ENCODE measurements at places on chromosomes 12 and 14.

GRCh38 chr12:3684449-3685051 is 68.4 kb downstream of the CRACR2A start:
- DNase-seq = no peak

GRCh38 chr14:67784244-67784823 is 32.1 kb downstream of the ZFYVE26 start:
- no peak for DNase-seq

GRCh38 chr14:105431256-105431655 is 11.6 kb downstream of the MTA1 start:
- no peak for DNase-seq

GRCh38 chr12:18718462-18718861 is 19.4 kb downstream of the PLCZ1 start:
- DNase-seq = no peak

DNA sequence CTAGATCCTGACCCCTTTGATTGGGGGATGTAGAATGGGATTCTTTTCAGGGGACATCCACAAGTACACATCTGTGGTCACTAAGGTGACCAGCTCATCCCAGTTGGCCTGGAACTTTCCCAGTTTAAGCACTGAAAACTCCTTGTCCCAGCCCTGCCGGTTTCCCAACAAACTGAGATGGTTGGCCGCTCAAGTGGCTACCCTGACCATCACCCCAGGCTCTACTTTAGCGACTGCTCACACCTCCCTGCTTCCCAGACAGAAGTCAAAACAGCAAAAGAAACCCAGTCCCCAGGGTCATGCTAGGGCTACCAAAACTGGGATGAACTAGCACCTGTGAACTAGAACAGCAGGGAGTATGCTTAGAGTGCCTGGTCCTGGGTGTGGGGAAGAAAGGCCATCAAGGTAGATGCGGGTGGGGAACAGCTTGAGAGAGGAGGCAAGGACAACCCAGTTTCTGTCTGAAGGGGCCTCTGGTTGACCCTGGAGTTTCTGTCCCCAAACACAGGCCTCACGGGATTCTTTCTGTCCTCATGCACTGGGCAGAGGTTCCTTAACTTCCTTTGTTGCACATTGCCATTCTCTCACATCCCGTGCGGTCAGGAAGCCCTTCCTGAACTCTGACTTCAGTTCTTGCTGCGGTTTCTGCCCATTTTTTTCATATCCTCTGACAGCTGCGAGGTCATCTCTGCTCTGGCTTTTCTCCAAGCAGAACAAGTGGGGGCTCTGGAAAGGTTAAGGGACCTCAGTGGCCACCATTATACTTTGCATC is 1.6 kb downstream of the LTB4R start:
- DNase-seq = peak; percentile 17

- no peak for DNase-seq
Measured at GRCh38 chr12:57168058-57168457, 20.6 kb upstream of the LRP1-AS start.

DNA sequence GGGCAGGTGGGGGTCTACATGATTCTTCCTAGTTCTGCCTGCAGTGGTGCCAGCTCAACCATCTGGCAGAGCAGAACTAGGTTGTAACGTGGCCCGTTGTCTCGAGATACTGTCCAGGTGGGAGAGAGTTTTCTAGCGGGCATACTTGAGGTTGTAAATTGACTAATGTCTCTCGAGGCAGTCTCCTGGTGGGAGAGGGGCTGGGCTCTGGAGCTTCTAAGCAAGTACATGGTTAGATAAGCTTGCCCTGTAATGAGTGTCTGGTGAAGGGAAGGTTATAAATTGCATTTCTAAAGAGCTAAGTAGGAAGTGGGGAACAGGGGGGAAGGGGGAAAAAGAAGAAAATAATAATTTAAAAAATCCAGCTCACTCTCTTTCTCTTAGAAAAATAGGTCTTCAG is 18.1 kb downstream of the BDKRB1 start:
- DNase-seq = no peak

DNA sequence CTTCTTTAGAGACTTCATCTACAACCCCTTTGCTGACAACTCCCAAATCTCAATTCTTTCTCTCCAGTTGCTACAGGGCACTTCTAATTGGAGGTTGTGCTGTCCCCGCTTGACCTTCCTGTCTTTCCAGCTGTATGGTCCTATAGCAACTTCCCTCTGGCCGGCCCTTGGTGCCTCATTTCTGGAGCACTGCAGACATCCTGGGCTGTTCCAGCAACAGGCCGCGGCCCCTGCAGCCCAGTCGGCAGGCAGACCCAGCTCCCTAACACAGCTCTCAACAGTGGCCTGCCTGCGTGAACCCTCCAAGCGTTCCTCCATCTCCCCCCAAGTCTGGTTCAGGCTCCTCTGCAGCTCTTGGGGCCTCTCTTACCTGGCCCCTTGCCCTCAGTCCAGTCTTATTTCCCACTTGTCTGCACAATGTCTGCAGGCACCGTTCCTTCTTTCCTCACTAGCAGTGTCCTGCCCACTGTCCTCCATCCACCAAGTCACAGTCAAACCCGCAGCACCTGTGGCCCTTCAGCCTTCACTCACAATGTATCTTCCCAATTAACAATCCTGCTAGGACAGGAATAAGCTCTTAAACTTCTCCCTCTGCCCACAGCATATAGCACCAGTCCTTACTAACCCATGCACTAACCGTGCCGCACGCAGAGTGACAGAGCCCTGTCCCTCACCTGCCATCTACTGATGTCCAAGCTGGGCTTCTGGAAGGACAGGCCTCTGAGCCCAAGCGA is 1.6 kb upstream of the EML1 start:
- no peak for DNase-seq

DNA sequence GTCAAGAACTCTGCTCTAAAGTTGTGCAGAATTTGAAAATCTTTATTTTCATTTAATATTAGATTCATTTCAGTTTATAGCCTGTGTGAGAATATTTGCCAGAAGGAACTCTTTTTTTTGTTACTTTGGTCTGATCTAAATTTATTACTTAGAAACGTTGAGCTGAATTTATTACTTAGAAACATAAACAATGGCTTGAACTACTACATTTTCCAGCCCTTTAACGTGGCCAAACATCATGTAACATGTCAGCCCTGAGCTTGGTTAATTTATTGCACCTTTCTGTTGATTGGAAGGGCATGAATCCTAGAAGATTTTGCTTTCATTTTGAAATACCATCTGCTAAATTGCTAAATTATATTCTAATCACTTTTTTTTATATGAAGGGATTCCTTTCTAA is 241.4 kb downstream of the TMEM117 start:
- DNase-seq = no peak

GRCh38 chr14:48546996-48547395 is 871.6 kb upstream of the MDGA2 start:
- DNase-seq = no peak

- no peak for DNase-seq
Measured at GRCh38 chr12:100688451-100688864, 106.1 kb upstream of the ANO4 start.

DNA sequence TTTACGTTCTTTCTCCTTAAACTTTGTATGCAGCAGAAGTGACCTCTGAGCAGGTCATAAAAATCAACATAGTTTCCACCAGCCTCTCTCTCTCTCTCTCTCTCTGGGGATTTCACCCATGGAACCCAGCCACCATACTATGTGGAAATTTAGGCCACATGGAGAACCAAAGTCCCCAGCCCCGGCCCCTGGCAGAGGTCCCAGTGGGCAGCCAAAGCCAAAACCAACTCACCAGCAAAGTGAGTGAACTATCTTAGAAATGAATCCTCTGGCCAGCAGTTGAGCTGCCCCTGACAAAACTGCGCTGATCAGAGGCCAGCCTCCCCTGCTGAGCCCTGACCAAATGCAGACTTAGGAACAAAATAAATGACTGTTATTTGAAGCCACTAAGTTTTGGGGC is 9.2 kb downstream of the DUSP6 start:
- no peak for DNase-seq

DNA sequence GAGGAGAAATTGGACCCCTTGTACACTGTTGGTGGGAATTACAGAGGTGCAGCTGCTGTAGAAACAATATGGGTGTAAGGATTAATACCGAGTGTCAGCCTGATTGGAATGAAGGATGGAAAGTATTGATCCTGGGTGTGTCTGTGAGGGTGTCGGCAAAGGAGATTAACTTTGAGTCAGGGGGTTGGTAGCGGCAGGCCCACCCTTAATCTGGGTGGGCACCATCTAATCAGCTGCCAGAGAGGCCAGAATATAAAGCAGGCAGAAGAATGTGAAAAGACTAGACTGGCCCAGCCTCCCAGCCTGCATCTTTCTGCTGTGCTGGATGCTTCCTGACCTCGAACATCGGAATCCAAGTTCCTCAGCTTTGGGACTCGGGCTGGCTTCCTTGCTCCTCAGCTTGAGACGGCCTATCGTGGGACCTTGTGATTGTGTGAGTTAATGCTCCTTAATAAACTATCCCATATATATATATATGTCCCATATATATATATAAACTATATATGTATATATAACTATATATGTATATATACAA is 38.4 kb upstream of the PPP2R5C start:
- no peak for DNase-seq

GRCh38 chr14:75711105-75711795 is 50.2 kb downstream of the TTLL5 start:
- DNase-seq = no peak

- no peak for DNase-seq
Measured at GRCh38 chr14:33986804-33987203, 35.9 kb upstream of the EGLN3 start.

GRCh38 chr14:77123381-77124325 is 17.9 kb downstream of the ZDHHC22 start:
- DNase-seq = no peak

DNA sequence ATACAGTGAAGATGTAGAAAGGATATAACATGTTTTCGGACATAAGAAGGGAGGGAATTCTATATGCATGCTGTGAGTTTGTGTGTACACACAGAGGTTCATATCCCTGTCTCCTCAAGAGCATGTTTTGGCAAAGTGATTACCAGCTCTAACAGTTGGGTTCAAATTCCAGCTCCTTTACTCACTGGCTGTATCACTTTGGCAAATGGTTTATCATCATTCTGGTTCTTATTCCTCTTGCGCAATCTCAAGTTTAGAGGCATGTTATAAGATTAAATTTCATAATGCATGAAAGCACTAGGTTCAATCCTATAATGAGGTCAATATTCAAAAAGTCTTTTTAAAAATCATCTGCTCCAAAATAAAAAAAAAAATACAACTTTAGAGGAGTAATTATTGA is 107.7 kb upstream of the LRFN5 start:
- DNase-seq = no peak

DNA sequence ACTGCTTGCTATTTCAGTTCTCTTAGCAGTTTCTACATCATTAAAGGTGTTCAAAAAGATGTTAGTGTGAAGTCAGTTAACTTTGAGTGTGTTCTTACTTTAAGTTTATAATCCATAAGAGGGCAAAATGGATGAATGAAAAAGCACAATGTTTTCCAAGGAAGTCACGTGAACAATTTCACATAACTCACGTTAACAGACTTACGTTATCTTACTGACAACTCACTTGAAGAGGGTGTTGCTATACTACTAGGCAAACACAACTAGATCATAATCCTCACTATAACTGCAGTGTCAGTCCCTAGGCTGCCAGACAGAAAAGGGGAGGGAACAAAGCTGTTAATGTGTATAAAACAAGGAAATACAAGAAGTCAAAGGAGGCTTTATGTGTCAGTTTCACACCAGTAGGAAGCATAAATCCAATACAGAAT is 6.4 kb downstream of the SLC2A13 start:
- DNase-seq = no peak

- DNase-seq = no peak
Measured at GRCh38 chr14:100891051-100891450, 12.5 kb downstream of the RTL1 start.

DNA sequence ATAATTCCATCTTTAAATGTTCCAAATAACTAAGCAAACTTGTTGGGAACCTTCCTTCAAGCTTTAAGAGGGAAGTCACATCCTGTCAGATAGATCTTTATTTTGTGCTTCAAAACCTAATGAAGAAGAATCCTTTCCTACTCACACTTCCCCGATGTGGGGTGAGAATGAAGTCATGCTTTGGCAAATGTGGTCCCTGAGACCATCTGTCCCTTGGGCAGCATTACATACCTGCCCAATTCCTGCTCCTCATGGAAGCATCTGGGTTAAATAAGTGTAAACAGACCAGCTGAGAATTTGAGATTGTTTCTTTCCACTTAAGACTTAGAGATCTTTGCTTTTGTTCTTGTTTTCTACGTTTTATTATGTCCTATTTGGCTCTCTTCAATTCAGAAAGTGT is 606.0 kb upstream of the TMEM132C start:
- no peak for DNase-seq

- no peak for DNase-seq
Measured at GRCh38 chr12:75550401-75551240, 39.2 kb upstream of the KRR1 start.

DNA sequence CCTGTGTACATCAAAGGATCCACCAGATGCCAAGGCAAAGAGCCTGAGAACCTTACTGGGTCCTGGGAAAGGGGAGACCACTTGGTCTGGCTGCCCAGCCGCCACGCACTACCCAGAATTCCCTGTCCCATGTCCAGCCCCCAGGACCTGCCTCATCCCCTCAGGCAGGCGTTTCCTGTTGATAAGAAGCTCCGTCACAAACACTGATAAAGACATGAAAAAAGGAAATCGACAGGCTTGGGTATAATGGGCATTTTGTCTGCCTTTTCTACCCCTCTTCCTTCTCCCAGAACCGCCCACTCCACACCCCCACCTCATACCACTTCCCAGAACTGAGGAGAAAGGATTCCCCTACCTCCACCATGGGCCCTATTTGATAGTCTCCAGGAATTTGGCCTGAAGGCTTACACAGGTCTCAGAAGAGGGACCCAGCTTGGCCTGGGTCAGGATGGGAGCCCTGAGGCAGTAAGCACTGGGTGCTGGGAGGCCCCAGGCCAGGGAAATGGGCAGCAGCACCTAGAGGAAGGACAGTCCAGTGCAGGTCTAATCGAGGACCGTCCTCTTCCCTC is 18.8 kb downstream of the ACVRL1 start:
- DNase-seq = no peak

- DNase-seq = no peak
Measured at GRCh38 chr12:95815632-95816212, 25.2 kb upstream of the NTN4 start.

- no peak for DNase-seq
Measured at GRCh38 chr12:57224973-57225679, 4.4 kb upstream of the SHMT2 start.

DNA sequence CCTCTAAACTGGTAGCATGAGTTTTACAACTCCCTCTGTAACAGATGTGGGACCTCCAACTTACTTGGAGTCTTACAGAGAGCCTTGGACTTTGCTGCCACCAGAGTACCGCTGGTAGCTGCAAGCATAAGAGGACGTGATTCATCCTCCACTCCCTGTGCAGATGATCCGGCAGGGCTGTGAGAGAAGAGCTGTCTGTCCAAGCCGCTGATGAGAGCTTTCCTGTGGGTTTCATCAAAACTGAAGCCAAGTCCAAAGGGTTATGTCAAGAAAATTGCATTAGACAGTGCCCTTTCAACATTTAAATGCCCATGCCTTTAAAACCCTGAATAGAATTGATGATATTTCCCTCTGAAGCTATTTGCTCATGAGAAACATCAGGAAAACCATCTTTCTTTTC is 85.8 kb downstream of the LLPH start:
- no peak for DNase-seq

- DNase-seq = no peak
Measured at GRCh38 chr14:40280652-40281051, 848.4 kb upstream of the FBXO33 start.

Measured in effector memory CD8-positive, alpha-beta T cell (primary cell).